Spinal cord (tissue), 10 donors: ENCODE measurements at places on chromosomes 5 and 9.
A peak's percentile ranks its signal among the peaks of the same experiment; 100 is the strongest.

- no peak for DNase-seq
These were observed 35.2 kb downstream of the PCA3 start for GRCh38 chr9:76799473-76799872.

DNA sequence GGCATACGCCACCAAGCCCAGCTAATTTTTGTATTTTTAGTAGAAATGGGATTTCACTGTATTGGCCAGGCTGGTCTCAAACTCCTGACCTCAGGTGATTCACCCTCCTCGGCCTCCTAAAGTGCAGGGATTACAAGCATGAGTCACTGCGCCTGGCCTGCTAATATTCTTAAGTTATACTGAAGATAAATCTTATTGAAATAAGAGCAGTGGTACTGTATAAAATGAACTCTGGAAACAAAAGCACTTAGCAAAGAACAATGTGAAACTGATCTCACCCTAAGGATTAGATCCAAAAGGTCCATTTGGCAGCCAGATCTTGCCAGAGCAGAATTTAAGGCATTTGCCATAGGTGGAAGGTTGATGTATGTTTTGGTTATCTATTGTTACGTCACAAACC lies 27.1 kb downstream of the CYSTM1 start:
- no peak for DNase-seq

DNA sequence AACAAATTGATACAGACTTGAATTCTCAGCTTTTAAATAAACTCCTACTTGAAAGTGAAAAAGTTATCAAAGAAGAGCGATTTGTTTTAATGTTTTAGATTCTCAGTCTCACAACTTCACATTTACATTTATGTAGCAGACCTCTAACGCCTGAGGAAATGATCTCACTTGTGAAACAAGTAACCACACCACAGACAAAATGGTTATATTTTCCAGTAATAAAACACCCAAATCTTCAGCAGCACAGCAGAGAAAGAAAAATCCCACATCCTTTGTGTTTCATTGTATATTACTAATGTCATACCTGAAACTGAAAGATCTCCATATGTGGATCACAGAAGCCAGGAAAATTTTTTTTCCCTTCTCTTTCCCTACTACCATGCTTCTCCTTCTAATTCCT lies 29.8 kb upstream of the GZMA start:
- no peak for DNase-seq

DNA sequence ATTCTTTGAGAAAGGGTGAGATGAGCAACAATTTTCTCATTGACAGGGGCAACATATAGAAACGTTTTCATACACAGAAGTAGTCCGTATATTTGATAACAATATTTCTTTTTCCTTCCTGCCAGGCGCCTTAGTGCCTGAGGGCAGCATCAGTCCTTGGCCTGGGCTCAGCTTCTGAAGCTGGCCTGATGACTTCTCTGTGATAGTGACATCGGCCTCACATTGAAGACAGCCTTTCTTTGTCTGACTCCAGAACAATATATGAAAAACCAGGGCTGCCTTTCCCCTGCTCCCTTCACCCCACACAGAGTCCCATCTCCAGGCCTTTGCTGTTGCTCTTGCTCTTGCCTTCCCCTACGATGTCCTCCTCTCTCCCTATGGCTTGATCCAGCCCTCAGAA lies 24.1 kb upstream of the TCOF1 start:
- DNase-seq: no peak

GRCh38 chr9:134061688-134062371 lies 6.0 kb downstream of the BRD3 start:
- DNase-seq: no peak

DNA sequence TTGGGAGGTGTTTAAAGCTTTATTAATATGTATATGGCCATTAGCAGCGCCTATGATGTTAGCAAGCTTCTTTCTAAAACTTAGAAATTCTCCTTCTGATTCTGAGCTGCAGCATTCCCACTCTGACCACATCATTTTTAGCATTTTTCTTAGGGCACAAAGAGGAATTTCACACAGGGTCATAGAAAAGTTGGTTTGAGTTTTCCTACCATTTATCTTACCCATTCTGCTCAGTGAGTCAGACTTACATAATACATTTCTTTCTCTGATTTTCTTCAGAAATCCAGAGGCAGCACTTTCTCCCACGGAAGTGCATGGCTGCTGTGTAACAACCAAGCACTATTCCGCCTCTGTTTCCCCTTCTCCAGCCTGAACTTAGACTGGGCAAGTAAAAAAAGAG lies 246.6 kb downstream of the ARL15 start:
- no peak for DNase-seq

GRCh38 chr9:109320742-109321448 lies at the start of gene EPB41L4B:
EPB41L4B (minus strand) TSS chr9:109321059; CDS start chr9:109320446, 613 bp downstream.
- DNase-seq: peak; percentile 76

GRCh38 chr9:75134495-75134894 lies 46.2 kb downstream of the OSTF1 start:
- no peak for DNase-seq

DNA sequence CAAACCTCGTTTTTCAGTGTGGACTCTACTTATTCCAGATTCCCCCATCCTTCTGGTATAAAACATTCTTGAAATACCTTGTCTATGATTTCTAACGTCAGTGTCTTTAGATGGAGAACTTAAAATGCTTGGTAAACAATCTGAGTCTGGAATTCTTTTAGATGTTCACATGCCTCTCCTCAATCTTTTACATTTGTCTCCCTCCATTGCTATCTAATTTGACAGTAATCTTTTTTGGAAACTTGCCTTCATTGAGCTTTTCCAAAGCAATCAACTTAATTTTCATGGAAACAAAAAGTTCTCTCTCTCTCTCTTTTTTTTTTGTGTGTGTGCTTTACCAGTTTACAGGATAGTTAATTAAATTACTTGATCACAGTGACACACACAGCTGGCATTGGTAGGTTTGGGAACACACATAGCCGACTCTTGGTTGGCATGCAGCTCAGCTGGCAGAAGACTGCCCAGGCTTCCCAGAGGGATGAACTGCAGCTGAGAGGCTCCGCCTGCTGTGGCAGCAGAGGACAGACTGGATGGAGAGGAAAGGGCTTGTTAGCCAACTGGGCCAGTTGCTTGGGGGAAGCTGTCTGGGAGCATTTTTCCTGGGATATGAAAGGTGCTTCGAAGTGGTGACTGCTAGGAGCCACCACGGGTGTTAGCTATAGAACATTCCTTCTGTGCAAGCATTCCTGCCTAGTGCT lies 271.3 kb downstream of the ZSWIM6 start:
- DNase-seq: no peak

DNA sequence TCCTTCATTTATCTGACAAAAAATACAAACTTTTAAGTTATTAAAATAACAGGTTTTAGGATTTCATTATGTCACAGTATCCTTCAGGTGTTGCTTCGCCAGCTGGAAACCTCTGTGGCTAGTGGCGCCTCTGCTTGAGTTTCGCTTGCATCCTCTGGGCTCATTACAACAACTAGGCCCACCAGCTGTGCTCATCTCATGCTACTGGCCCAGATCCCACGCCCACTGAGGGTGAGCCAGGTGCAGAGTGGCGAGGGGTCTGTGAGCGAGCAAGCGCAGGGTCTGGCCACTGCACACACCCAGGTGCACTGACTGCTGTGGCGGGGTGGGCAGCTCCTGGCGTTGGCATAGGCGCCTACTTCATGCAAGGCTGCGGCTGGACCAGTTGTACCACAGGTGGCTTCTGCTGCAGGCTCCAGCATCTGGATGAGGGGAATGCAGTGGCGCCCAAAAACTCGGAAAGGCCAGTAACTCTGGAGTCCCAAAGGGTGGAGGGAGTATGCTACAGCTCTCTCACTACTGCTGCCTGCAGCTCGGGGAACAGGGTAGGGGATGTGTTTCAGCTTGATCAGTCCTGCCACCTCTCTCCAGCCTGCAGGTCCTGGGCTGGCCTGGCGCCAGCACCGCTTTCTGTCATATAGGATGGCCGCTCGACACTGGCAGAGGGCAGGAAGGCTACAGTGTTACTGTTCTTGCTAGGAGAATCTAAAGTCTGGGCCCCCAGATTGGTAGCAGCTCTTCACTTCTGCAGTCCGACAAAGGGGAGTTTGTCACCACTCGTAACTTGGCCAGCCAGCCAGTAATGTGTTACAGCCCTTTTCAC lies 452.1 kb downstream of the TUSC1 start:
- DNase-seq: no peak

- DNase-seq: no peak
These were observed 20.8 kb upstream of the SLC6A3 start for GRCh38 chr5:1465966-1466471.

GRCh38 chr9:71984403-71984802 lies 73.0 kb downstream of the C9orf85 start:
- no peak for DNase-seq

DNA sequence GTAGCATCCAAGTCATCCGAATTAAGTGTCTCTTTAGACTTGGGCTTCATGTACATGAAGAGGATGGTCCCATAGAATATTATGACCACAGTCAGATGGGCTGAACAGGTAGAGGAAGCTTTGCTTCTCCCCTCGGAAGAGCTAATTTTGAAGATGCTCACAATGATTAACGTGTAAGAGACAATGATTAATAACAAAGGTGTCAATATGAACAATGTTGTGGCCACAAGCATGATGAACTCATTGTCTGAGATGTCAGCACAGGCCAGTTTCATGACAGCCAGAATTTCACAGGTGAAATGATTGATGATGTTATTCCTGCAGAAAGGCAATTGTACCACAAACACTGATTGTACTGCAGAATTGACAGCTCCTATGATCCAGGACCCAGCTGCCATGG lies 626 bp downstream of the OR13C2 start:
- DNase-seq: no peak

GRCh38 chr5:160477266-160477970 lies 55.8 kb downstream of the PTTG1 start:
- no peak for DNase-seq

DNA sequence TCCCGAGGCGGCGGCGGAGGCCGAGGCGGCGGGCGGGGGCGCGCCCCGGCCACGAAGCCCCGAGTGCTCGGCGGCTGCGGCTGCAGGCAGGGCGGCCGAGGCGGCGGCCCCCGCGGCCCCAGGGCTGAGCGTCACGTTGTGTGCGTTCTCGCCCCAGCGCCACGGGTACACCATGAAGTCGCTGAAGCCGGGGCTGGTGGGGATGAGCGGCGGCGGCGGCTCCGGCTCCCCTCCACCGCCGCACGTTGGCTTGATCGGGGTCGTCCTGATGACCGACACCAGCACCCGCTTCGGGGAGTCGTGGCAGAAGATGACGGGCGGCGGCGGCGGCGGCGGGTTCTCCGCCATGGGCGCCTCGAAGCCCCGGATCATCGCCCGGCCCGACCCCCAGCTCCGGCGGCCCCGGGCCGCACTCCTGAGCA lies 498 bp downstream of the ZNF367 start:
- DNase-seq: no peak

GRCh38 chr9:100072805-100073204 lies 26.0 kb downstream of the ERP44 start:
- no peak for DNase-seq

GRCh38 chr9:108897324-108898096 lies 35.4 kb downstream of the ACTL7A start:
- DNase-seq: no peak

DNA sequence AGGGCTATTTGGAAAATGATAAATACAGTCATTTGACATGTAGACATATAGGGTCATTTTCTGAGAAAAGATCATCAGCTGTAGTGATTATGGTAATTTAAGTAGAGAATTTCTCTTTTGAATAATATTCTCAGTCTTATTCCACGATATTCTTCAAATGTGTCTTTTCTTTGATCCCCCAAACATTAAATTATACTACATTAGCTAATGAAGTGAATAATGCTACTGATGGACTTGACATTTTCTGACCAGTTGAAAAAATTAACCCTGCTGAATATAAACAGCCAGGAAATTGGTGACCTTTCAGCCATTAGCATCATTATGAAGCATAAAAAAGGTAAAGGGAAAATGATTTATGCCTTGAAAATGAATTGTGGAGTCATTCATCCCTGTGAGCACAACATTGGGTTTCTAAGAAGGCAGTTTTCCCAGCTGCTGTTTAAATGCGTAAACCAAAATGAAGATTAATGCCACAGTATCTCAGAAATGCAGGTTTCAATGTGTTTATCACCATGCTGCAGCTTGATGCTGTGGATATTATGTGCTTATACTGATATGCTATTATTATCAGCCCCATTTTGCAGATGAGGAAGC lies 489.1 kb downstream of the KCTD16 start:
- DNase-seq: peak; percentile 41

DNA sequence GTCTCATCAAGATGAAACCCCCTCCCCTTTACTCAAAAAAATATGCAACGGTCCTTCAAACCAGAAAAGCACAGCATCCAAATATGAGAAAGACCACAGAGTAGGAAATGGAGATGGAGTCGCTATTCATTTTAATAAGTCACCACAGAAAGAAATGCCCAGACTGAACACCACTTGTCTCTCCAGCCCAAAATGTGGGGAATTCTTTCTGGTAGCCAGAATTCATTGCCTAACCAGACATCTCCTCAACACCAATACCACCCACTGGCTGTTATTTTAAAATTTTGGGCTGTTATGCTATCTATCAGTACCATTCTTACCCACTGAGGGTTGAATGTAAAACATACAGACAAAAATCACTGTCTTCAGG lies 100.1 kb downstream of the SUSD1 start:
- DNase-seq: no peak

- no peak for DNase-seq
These were observed 30.5 kb downstream of the PCSK1 start for GRCh38 chr5:96402500-96402899.

- DNase-seq: peak; percentile 64
These were observed 40.8 kb upstream of the GNPDA1 start for GRCh38 chr5:142053426-142054151.

DNA sequence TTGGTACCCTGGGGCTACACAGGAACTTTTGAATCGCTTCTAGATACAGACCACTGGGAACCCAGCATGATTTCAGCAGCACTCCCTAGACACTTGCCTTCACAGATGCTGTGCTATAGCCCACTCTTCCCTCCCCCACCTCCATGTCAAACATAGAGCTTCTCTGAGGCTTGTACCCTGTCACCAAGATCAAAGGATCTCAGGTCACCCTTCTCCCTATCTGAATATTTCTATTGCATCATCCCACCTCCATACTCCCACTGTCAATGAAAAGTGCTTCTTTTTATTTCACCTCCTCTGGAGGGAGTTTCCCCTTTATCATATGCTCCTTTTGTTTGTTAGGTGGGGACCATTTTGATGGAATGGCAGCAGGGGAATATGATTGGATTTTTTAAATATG lies 29.2 kb upstream of the PHF24 start:
- no peak for DNase-seq

- DNase-seq: no peak
These were observed 502.5 kb downstream of the RASEF start for GRCh38 chr9:82560457-82560904.
